ENCODE measurements at places on chromosomes 2 and 18.

DNA sequence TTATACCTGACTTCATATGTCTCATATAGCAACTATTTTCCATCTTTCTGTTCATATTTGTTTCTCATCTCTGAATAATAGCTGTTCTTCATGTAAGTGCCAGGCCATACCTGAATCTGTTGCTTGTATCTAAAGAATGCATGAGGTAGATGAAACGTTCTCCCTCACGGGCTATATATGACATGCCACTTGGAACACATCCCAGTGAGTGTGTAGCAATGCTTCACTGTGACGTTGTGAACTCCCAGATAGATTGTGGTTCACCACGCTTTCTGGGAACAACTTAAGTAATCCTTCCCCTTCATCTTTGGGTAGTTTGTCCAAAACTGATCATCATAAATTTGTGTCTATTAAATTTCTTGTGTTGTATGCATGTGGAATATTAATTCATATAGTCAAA is 60.1 kb downstream of the RDH14 start:
- no peak for DNase-seq

DNA sequence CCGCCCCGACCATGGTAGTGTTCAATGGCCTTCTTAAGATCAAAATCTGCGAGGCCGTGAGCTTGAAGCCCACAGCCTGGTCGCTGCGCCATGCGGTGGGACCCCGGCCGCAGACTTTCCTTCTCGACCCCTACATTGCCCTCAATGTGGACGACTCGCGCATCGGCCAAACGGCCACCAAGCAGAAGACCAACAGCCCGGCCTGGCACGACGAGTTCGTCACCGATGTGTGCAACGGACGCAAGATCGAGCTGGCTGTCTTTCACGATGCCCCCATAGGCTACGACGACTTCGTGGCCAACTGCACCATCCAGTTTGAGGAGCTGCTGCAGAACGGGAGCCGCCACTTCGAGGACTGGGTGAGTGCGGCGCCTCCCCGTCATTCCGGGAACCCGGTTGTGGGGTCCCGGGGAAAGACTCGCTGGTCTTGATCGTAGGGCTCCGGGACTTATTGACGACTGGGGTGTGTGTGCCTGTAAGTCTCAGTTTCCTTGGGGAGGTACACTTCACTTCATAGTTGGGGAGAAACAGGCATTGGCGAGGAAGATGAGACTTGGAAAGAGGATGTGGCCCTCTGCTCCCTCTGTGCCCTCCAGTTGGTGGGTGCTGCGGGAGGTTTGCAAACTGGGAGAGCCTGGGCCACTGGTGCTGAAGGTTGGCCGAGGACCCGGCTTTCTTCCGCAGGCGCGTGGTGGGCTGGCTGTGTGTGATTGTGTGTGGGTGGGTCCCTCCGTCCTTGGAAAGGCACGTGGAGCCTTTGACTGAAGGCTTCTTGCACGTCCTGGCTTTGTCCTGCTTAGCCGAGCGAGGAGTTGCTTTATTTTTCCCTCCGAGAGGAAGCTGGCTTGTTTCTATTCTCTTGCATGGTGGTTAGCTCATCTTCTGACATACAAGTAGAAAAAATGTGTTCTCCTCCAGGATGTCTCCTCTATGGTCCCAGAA is 886 bp downstream of the PRKCE start:
- no peak for DNase-seq

DNA sequence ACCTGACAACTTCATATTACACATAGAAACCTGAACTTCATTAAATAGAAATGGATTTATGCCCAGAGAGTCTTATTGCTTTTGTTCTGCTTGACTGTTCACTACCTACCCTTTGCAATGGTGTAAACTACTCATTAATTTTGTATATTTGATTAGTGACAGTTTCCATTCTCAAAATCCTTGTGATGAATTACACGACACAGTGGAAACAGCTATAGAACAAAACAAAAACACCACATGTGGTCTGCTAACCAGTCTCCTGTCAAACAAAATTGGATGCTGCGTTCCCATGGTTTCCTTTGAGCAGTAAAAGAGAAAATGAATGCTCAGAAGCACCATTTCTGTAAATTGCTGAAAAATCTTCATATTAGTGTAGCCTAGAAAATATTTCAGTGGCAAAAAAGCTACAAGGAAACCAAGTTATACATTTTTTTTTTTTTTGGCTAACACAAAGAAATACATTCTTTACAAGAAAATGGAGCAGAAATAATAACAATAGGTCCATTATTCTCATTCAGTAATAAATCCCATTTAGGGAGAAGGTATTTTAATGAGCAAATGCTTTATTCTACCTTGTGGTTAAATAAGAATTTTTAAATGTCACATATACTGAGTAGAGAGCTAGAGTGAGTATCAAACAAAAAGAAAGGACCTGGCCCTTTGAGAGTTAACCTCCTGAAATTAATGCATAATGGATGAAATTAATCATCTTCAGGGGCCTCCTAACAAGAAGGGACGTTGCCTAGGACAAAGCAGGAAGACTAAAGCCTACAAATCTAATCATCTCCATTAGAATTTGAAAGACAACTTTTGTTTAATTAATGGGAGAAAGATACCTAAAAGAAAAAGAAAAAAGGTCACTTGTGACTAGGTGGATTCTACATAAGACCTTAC is 355.1 kb upstream of the ZC3H15 start:
- DNase-seq: no peak

- no peak for DNase-seq
These were observed 5.4 kb upstream of the CD302 start for GRCh38 chr2:159803235-159803962.

DNA sequence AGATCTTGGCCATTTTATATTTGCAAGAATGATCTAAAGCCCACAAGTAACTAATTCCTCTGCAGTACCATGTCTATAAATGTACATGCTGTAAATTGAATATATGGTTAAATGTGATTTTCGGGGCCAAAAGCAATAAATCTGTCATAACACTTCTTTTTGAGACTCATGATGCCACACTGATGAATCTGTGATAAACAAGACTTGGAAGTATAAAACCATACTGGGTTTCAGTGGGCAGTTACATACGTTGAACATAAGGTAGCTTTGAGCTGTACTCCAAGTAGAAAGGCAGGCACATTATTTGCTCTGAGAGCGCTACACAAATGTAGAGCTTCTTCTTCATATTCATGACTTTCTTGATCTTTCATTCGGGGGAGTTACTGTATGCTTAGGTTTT is 792.2 kb downstream of the LRRTM4 start:
- DNase-seq: no peak

DNA sequence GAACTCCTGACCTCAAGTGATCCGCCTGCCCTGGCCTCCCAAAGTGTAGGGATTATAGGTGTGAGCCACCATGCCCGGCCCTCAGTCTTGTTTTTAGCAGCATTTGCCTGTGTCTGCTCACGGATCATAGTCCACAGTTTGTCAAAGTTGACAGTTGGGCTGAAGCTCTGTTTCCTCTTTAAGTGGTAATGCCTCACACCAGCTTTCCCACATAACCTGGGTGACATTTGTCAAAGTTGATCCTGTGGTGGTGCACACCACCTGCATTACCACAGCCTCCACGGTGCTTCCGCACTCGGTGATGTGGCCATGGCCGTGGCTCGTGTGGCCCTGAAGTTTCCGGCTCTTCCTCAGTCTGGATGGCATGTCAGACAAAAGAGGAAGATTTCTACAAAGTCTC is 27.1 kb downstream of the RAB31 start:
- no peak for DNase-seq

DNA sequence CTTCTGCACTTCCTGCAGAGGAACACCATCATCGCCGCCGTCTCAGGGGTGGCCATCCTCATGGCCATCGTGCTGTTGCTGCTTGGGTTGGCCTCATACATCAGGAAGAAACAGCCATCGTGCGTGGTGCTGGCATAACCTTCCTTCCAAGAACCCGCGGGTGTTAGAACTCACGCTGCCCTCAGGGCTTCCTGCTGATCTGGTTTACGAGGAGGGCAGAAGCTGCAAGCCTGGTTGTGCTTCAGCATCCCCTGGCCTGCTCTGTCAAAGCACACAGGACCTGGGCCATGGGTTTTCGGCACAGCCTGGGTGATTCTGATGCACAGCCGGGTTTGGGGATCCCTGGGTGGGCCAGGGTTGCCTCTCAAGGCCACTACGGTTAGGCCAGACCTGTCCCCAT is 12.2 kb upstream of the ZAP70 start:
- no peak for DNase-seq

GRCh38 chr2:195993623-195994022 is 75.0 kb downstream of the DNAH7 start:
- no peak for DNase-seq
